Activated T-helper 17 cell treated with anti-CD3 and anti-CD28 coated beads, Interleukin-2, amount 50 U/mL, for 72 hours (primary cell): ENCODE measurements at places on chromosomes 4 and X.

DNA sequence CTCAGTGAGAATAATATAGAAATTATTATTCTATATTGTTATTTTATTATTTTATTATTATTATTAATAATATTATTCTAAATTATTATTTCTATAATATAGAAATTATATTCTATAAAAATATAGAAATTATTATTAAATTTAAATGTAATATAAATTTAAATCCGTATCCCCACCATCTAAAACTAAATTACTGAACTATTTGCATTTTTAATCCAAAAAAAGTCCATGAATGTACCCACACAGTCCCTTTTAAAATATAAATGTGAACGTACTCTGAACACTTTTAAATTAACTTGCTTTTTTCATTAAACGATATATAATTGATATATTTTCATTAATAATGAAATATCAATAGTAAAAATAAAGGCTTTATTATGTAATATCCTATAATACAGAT is 248.3 kb upstream of the PCDH7 start:
- ATAC-seq = no peak

DNA sequence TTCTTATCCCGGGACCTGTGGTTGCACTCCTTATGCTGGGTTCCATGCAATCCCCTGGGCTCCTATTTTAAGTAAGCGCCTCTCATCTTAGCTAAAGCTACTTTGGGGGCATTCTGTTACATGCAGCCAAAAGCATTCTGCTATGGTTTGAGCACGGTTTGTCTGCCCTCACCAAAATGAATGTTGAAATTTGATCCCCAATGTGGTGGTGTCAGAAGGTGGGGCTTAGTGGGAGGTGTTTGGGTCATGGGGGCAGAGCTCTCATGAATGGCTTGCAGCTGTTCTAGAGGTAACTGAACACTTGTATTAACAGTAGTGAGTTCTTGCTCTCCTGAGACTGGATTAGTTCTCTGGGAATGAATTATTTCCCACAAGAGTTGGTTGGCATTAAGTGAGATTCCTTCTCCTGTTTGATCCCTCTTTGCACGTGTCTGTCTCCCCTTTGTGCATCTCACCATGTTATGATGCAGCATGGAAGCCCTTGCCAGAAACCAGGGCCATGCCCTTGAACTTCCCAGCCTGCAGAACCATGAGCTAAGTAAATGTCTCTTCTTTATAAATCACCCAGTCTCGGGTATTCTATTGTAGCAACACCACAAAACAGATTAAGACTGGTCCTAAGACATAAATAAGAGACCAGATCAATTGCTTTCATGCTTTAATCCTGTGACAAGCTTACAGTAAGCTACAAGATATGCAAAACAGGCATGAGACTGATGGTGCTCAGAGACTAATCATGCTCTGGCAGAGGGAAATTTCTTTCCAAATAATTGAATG is 141.8 kb downstream of the TSPAN5 start:
- ATAC-seq = no peak

GRCh38 chrX:17750436-17750835 is 13.1 kb downstream of the SCML1 start:
- ATAC-seq = no peak

- no peak for ATAC-seq
These were observed 68.7 kb upstream of the TAB3 start for GRCh38 chrX:30957753-30958152.

GRCh38 chrX:109327251-109327650 is 154.6 kb downstream of the GUCY2F start:
- ATAC-seq = no peak

DNA sequence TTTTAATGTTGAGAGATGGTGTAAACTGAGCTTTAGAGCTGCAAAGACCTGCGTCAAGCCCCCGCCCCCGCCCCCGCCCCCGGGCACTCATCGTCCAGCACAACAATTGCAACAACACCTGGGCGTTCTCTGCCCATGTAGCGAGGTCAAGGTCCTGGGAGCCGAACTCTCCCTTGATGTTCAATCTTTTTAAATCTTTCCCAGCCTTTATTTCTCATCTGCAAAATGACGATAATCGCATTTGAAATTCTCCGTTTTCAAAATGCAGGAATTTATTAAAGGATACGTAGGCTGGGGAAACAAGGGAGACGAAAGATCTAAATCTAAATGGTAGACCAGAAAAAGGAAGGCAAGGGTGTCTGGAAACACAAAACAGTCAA is 648 bp upstream of the MSMO1 start:
- no peak for ATAC-seq

DNA sequence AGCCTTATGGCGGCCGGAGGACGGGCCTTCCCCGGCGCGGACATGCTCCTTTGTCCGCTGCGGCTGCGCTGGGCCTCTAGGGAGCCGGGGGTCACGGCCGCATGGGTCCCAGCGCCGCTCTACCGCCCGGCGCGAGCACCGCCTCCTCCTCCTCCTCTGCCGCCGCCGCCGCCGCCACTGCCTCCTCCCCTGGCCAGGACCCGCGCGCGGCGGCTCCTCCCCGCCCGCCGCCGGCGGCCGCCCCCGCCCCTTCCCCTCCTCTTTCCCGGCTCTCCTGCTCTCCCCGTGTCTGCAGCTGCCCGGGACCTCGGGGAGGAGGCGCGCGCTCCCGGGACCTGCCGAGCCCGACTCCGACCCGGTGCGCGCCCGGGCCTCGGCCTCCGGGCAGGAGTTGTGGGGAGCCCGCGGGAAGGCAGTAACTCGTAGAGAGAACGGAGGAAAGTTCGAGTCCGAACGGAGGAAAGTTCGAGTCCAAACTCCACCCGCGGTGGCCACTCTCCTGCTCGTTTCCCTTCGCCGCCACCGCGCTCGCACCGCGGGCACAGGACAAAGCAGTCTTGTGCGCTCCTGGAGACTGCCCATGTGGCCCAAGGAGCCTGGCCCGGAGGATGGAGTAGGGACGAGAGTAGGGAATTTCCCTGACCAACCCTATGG is at the start of gene ADGRA3:
TSS of gene ADGRA3 (minus strand) at position 179 of the 654 bp plus-strand sequence. CDS start 282 bp downstream, outside the sequence.
- ATAC-seq = peak; percentile 26

DNA sequence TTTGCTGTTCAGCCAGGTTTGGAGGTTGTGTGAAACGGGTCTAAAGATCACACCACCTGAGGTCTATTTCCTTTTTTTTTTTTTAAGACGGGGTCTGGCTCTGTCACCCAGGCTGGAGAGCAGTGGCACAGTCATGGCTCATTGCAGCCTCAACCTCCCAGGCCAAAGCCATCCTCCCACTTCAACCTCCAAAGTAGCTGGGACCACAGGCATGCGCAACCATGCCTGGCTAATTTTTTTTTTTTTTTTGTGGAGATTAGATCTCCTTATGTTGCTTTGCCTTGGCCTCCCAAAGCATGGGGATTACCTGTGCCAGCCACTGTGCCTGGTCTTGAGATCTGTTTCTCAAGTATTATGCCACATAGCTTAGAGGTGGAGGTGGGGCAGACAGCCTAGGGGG is 49.2 kb upstream of the ELOVL6 start:
- no peak for ATAC-seq

GRCh38 chrX:39779952-39780783 is 317.6 kb downstream of the BCOR start:
- no peak for ATAC-seq

DNA sequence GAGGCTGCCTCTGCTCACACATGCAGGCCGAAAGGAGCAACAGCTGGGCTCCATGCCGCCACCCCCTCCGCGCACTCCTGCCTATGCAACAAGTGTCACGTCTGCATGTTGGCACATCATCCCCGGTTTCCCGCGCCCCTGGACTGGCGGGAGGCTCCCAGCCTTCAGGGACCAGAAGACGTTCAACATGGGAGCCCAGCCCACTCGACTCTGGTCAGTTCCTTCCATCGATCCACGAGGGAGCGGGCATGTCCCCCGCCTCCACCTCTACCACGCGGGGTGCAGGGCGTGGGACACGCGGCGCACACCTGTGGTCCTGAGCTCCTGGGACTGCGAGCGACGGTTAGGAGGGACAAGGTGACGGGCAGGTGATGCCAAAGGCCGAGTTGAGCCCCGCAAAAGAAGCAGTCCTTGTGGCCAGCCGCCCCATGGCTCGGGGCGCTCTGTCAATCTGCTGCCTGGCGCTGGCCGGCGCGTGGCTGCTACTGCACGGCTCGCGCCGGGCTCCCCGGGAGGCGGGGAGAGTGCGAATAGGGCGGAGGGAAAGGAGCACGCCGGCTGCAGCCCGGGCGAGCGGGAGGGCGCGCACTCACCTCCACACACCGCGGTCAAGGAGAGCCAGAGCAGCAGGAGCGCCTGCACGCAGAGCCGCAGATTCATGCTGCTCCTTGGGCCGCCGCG is 645 bp downstream of the APLN start:
- peak; percentile 71 for ATAC-seq

DNA sequence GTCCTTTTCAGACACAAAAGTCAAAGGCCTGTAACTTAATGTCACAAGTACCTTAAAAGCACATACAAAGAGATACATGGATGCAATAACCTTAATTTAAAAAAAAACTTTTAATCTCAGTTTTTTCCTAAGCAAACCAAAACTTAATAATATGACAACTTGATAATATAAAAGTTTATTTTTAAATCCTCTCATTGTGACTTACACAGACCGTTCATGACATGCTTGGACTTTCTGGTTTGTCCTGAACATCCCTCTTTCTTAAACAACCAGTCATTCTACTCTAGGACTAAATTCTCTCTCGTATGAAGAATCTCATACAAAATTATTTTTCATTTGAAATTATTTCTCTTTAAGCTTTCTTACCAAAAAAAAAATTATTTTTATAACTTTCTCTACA is 43.1 kb upstream of the CYP2U1 start:
- ATAC-seq = no peak

DNA sequence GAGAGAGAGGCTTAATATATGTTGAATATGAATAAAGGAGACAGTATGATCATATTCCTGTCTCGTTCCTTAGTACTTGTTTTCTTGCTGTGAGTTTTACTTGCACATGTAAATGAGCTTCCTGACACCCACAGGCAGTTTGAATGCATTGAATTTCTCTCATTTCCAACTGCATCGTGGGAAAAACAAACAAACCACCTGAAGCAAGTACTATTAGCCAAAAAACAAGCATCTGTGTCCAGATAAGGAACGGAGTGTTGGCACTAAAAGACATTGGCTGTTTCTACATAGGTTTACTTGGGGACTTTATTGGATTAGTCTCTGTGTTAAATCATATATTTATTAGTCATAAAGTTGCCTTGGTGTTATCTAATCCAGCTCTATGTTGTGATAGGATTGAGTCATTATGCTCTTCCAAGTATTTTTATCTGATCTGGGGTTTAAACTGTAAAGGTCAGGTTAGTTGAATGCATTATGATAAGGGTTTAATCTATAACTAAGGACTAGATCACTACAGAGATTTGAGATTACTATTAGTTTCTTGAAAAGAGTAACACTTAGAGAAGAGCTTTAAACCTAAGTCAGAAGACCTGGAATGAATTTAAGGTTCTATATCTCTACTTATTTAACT is 339.0 kb upstream of the SPANXN4 start:
- no peak for ATAC-seq

DNA sequence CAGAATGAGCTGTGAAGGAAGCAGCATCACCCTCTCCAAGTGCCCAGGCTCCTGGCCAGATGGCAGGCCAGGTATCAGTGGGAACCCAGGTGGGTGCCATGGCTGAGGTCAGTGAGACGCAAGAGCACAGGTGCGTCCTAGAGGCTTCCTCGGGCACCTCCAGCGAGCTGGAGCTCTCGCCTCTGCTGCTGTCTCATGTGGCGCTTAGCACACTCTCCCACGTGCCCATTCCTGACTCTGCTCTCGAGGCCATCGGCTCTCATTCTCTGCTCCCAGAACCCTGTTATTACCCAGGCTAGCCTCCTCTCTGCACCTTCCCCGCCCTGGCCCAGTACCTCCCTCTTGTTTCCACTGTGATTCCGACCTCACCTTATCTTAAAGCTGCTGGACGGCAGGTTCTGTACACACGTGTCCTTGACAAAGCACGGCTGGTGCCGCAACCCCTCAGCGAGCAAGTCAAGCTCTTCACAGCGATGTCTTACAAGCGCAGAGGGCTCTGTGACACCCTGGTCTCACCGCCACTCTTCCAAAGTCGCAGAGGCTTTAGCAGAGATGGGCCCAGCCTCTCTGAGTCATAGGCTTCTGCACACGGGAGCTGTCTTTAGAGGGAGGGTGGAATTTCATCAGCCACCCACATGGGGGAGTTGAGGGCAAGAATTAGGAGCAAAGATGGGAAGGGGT is 15.4 kb upstream of the MSANTD1 start:
- ATAC-seq = no peak

- ATAC-seq = no peak
These were observed 20.6 kb downstream of the AP1AR start for GRCh38 chr4:112252234-112252633.

DNA sequence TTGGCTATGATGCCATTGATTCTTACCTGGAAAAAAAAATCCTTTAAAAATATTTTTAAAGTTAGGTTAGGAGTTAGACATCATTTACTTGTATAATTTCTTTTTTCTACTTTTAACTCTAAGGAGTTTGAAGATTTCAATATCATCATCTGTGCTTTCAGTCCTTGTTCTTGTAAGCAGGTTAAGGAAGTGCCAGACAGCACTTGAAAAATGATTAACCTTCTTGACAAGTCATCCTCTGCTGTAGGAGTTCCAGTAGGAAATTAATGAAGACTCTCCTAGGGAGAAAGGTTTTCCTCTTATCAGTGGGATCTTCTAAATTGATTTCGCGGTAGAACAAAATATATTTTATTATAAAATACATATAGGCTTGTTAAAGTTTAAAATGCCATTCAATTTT is 29.1 kb upstream of the ANAPC4 start:
- ATAC-seq = no peak

DNA sequence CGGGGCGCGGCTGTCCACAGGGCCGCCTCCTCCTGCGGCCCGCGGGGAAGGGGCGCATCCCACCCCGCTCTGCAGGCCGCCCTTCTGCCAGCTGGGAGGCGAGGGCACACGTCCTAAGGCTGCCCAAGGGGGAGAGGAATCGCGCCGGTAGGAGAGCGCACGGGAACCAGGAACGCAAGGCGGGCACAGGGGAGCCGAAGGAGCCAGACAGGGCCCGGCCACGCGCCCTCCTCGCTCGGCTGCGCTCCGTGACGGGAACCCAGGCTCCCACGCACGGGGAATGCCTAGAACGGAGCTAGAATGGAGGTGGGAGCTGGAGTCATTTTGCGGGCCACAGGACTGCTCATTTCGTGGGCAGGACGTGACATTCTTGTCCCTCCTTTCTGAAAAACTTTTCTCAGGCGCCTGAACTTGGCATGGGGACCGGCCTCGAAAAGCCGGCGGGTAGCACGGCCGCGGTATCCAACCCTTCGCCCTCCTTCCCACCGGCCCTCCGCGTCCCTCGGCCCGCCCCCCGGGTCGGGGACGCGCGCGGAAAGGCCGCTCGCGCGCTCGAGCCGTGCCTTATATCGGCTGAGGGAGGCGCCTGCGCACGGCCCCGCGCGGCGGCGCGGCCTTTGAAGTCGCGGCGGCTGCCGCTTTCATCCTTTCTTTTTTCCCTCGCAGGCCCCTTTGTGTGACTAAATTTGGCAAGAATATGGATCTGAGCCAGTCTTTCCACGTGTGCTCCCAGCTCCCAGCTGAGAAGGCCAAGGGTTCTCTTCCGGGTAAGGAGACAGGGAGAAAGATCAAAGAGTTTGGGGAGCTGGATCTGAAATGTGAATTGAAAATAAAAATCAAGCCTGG is 4.2 kb upstream of the LEF1 start:
- ATAC-seq = peak; percentile 58

- ATAC-seq = no peak
These were observed 91.2 kb upstream of the ELOVL6 start for GRCh38 chr4:110289601-110290100.

- ATAC-seq = no peak
These were observed 25.1 kb upstream of the TRIM2 start for GRCh38 chr4:153179100-153179499.

GRCh38 chr4:37799941-37800554 is 26.4 kb upstream of the PGM2 start:
- ATAC-seq = no peak

- ATAC-seq = no peak
These were observed 67.1 kb downstream of the SHROOM2 start for GRCh38 chrX:9853307-9853706.
